ENCODE measurements at places on chromosomes 1 and 21.

DNA sequence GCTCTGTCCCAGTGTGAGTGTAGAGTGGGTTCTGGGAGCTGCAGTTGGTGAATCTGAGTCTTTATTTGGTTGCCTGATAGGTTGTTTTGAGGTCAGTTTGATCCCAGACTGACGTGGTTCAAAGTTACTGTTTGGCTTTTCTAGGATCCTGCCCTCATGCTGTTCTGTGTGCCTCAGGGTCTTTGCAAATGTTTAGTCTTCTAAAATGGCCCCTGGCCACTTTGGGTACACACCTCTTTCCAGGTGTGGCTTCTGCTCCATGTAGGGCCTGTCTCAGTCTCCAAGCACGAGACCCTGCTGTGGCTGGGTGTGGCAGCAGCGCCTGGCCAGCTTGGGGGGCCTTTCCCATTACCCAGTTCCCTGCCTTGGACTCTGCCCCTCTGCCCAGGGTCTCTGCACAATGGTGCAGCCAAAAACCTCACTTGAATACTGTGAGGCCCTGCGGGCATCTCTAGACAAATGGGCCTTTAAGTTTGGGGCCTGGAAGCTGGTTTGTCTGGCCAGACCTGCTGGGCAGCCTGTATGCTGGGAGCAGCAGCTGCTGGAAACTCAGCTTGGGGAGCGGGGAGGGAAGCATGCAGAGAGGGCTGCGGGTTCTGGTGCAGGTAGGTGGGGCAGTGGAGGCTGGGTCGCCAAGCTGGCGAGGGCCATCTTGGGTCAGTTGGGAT is 5.6 kb downstream of the PTPRF start:
- no peak for DNase-seq

- DNase-seq = no peak
Observed at GRCh38 chr1:23224739-23225648, 7.7 kb upstream of the HTR1D start.

DNA sequence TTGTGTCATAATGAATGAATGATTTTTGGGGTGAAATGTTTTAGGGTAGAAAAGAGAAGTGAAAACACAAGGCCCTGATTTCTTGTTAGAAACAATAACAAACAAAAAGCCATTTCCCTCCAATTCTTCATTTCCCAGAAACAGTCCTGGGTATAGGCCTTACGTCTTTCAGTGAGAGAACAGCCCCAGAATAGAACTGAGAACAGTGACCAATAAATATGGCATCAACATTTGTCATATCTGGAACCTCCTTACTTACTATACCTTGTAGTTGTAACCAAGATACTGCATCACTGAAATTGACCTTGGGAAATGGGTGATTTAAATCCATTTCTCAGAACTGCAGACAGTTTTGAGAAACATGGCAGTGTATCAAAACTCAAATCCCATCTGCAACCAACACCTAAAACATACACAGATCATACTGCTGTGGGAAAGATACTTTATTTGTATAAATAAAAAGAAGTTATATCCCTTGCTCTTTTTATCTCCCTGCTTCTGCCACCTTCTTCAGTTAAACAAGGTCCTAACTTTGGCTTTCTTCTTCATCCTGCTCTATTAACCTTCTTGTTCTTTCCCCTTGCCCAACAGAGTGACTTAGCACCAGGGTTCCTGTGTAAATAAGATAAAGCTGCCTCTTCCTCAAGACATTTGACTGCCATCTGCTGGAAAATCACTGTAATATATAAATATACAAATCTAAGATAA is 19.5 kb downstream of the XKR8 start:
- peak; percentile 51 for DNase-seq

DNA sequence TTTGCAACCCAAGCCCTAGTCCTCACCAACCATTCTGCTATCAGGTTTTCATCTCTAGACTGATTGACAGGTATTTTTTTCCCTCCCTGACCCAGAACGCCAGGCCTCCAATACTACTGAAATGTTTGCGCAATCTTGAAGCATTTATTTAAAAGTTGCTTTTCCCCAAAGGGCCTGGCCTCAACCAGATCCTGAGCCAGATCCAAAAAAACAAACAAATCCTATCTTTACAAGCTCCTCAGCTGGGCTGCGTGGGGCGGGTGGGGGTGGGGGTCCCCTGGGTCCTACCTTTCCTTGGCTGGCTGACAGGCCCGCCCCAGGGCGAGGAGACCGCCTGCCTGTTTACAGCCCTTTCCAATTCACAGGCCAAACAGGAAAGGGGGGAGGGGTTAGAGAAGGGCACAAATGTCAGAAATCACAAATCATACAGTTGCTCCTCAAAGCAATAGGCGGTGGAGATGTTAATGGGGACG is 98.8 kb downstream of the FOXD2 start:
- no peak for DNase-seq

GRCh38 chr1:225919906-225920305 is 4.1 kb downstream of the PYCR2 start:
- DNase-seq = peak; percentile 98

DNA sequence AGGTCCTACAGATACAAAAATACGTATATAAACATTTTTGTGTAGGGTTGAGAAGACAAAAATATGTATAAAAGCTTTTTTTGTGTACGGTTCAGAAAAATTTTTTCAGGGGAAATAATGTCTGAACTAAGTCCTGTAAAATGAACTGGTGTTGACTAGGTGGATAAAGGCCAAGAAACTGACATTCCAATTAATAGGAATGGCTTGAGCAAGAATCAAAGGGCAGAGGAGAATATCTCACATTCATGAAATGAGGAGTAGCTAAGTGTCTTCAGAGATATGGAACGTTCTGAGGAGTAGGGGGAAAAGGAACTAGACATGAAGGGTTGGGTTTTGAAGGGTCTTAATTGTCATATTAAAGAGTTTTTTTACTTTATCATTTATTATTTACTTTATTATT is 231.2 kb downstream of the DENND1B start:
- no peak for DNase-seq

- no peak for DNase-seq
Observed at GRCh38 chr1:13808729-13809131, 108.7 kb downstream of the PRDM2 start.

DNA sequence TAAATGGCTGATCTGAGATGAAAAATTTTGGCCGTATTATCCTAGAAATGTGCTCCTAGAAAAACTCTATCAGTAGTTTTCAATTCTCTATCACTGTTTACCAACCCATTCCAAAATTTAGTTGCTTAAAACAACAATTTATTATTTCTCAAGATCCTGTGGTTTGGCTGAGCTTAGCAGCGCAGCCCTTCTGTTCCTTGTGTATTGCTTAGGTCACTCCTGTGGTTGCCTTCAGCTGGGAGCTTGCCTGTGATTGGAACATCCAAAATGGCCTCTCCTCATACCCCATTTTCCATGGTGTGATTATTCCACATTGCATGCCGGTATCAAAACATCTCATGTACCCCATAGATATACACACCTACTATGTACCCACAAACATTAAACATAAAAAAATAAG is 22.8 kb upstream of the STUM start:
- DNase-seq = no peak

- no peak for DNase-seq
Observed at GRCh38 chr1:234901491-234902049, 227.1 kb downstream of the TOMM20 start.

- DNase-seq = no peak
Observed at GRCh38 chr1:47813970-47814369, 183.2 kb downstream of the TRABD2B start.

DNA sequence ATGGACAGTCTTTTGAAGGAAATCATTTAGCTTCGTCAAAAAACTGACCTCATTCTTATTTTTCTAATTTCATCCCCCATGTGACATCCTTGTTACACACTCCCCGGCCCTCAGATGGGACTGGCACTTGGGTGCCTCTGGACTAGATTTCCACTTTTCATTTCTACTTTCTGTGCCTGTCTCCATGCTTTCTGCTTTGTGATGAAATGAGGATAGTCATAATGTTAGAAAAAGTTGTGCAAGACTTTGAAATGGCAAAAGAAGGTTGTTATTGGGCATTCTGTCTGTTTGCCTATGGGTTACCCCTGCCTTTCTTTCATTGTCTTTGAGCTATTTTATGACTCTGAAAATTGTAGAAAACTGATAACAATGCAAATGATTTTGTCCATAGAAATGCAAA is 54.9 kb downstream of the MDM4 start:
- DNase-seq = no peak

GRCh38 chr21:42051788-42052187 is 19.3 kb upstream of the UMODL1 start:
- DNase-seq = no peak

DNA sequence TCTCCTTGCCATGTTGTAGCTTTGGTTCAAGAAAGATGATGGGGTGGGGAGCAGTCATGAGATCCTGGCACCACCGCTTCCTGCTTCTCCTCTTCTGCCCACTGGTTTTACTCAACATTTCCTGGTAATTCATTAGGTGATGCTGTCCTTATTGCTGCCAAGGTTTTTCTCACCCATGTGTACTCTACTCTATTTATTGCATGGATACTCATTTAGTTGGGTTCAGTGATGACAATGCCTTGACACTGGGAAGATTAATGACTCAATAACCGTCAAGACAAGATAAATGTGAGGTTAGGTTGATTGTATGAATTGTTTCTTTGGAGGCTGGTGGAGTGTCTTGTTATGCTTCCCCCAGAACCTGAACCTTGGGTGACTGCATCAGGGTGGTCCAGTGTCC is 484.2 kb downstream of the SIPA1L2 start:
- no peak for DNase-seq

Data from RPMI8226 (cell line).